Dermis blood vessel endothelial cell (primary cell): ENCODE measurements at places on chromosomes 4 and X. TPM values are rescaled to one million over a fixed set of nuclear protein-coding genes. Genes with fewer than 3 reads are reported as not detected.

- no peak for DNase-seq
Measured at GRCh38 chrX:71913156-71913950, 2.7 kb downstream of the NHSL2 start.

DNA sequence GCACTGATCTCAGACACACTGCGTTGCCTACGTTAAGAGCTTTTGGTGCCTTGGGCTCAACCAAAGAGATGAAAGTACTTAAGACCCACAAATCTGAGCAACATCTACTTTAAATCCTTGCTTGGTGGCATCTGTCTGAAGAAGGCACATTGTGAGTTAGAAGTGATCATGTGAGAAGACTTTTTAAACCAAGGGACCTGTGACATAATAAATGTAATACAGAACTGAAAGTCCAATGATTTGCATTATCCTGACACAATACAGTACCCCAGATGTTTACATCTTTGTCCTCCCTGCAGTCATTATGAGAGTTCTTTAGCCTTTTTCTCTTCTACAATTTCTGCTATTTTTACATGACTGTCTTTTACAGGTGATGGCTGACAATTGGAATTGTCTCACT is 96.7 kb upstream of the FTHL17 start:
- DNase-seq: no peak

GRCh38 chrX:19046343-19047215 is 62.7 kb upstream of the PHKA2 start:
- DNase-seq: no peak

CWH43 gene
- total RNA-seq: not detected in 2 replicates

ALG13 gene
- total RNA-seq: 56.7 and 65.0 TPM in 2 replicates
